Occipital lobe (tissue), 3 donors: ENCODE measurements at places on chromosomes 1 and 21. TPM values are rescaled to one million over a fixed set of nuclear protein-coding genes. Genes with fewer than 3 reads are reported as not detected.

The LEPR gene
- total RNA-seq = 12.8 TPM

The SLC35F3 gene
- 0.78 TPM for total RNA-seq

The TAS1R1 gene
- not detected for total RNA-seq

The SLAMF9 gene
- total RNA-seq = not detected

The PBXIP1 gene
- 25.0 TPM for total RNA-seq

The LINGO4 gene
- total RNA-seq = not detected

DNA sequence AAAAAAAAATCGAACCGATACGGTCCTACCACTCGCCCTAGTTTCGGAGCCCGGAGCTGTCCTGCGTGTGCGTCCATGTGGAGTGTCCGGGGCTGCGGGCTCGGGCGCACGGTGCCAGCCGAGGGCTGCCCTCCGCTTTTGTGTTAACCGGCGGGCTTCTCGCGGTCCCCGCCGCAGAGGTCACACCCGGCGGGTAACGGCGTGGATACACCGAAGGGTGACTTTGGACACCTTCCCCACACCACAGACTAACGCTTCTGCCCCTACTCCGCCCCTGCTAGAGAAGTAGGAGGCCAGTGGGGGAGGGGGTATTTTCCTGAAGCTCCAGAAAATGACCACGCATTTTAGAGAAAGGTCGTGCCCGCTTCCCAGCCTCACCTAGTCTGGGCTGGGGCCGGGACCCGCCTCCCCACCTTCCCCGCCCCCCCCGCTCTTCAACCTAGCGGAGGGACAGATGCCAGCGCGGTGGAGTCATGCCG, 609 bp upstream of the ATF3 start:
- no peak for DNase-seq

DNA sequence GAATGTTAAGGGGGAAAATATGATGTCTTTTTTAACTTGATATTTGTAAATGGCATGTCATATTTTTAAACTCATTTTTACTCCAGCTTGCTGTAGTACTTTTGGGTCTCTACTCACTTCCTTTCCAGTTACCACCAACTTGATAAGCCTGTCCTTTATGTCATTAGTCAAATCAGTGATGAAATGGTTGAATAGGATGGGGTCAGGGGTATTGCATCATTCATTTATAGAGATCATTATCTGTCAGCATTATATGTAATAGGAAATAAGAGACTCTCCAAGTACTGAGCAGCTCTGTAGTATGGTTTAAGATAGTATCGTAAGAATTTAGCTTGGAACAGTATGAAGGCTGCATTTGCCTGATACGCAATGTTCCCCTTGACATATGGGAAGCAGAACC, 227.3 kb downstream of the BRINP3 start:
- no peak for DNase-seq

GRCh38 chr1:187078321-187078720, 249.6 kb downstream of the PLA2G4A start:
- DNase-seq = no peak

DNA sequence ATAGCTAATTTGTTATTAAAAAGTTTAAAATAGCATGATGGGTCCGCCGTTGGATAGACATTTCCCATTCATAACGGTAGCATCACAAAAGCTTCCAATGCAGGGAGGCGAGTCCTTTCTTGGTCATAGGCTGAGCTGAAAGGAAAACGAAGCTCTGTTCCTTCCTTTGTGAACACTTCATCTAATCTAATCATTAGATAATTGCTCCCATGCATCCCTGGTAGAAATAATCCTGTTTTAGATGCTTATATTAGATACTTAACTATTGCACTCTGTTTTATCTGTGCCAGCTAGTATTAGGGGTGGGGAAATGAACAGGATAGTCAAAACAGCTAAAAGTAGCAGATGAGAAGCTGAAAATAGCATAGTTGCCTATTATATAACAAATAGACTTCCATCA, 215.0 kb downstream of the SLC35F3 start:
- DNase-seq = no peak

DNA sequence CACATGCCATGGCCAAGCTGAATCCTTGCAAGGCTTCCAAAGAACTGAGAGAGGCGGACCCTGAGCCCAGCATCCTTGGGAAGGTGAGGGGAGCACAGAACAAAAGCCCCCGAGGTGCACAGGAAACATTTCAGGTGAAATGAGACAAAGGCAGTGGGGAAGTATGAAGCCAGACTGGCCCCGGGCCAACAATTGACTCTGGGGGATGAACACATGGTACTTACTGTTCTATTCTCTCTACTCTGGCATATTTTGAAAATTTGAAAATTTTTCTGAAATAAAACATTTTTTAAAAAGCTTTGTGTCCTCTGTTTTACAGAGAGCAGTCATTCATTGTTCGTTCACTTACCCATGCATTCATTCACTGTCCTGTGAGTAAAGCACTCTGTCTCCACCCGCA, 77.7 kb downstream of the GRIK3 start:
- no peak for DNase-seq

DNA sequence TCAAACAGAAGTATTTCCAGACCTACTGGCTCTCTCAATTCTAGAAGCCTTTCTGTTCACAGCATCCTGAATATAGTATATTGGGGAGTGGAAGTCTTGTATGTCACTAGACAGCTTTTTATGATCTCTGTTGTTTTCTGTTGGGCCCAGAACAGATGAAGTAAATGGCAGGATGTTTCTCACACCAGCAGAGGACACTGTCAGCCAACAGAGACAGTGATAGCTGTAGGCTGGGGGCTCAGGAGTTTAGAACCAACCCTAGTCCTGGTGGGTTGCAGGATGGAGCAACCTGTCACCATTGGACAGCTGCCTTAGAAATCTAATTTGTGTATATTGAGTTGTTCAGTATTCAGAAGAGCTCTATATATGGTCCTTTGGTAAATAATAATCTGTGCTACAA, 16.9 kb downstream of the AGO1 start:
- DNase-seq = no peak

DNA sequence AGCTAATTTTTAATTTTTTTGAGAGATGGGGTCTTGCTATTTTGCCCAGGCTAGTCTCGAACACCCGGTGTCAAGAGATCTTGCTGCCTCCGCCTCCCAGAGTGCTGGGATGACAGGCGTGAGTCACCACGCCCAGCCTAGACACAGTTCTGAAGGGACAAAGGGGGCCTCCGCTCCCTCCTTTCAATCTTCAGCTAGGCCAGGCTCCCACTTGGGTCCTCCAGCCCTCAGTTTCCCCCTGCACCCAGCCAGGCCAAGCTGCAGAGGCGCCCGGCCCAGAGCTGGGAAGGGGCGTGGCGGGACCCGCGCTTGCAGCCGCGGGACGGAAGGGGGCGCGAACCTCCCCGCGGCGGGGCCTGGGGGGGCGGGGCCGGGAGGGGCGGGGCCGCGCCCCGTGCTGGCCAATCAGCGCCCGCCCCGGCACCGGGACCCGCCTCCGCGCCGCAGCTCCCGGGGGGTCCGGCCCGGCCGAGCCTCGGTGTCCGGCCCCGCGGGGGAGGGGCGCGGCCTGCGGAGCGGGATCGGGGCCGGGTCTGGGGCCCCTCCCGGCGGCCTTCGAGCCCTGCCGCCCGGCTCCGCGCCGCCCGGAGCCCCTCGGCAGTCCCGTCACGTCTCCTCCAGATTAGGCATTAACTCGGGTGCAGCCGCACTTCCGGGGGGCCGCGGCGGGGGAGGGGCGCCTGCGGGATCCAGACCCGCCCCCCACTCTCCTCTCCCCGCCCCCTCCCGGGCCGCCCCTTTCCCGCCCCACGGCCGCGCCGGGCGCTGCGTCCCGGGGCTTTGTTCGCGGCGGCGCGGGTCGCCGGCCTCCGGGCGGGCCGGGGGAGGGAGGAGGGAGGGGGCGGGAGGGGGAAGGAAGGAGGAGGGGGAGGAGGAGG, 559 bp upstream of the AGRN start:
- DNase-seq = peak; percentile 85

GRCh38 chr1:200053646-200054045, 26.1 kb downstream of the NR5A2 start:
- DNase-seq = no peak

- no peak for DNase-seq
Measured at GRCh38 chr1:26608895-26609294, 79.3 kb downstream of the RPS6KA1 start.

DNA sequence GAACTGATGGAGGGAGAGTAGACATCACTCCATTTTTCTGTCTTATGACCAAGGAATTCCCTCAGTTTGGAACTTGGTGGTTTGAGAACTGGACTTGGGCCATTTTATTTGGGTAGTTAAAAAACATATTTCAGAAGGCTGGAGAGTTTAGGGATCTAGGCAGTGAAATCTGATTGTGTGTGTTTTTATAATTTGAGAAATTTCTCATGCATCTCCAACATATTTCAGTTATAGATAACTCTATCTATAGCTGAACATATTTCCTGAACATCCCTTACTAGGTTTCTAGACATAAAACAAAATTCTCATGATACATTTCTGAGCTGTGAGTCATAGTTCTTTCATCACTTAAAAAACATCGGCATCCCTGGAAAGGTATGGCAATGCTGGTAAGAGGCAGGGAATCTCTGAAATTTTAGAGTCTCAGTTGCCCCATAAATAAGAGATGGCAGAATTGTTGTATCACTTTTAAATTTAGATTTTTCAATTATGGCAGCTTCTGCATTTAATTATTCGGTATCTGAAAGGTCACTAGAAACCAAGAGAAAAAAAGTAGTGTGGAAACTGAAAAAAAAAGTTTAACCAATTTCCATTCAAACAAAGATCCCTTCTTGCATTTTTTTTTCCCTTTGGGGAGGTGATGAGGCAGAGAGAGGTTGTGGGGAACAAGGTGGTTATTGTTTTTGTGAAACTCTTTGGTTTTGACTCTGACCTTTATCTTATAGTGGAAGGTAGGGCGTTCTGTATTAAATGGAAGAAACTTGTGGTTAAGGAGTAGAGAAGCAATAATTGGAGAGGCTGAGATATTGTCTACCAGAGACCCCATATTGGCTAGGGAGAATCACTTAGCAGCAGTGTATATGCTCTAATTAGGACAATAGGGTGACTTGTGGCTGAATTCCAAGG, 102.9 kb downstream of the FASLG start:
- DNase-seq = no peak

DNA sequence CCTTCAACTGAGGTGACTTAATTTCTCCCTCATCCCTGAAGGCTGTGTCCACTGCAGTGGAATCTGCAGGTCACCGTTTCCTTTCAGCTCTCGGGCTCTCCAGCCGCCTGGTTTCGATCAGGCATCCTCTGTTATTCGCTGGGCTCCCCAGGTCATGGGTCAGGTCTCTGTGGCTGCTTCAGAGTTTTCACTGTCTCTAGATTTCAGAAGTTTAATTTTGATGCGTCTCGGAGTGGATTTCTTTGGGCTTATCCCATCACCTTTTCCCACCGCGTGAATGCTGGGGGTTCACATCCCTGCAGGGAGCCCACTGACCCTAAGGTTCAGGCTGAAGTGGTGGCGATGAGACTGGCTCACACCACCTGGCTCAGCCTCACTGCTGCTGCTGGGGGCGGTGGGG, 3.3 kb downstream of the ACTRT2 start:
- no peak for DNase-seq
